Mesenteric fat pad (tissue), 1 donor: ENCODE measurements at places on chromosomes 5 and 9.

DNA sequence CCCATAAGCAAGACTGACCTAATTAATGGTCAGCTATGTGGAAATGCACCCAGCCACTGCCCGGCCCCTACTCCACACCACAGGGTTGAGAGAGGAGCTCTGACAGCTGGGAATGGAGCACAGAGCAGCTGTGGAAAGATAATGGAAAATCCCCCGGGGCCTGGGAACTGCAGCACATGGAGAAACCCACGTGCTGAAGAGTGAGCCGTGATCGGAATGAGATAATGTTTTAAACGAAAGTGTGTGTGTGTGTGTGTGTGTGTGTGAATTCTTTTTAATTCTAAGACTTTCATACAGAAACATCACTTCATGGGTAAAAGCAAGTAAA, 13.1 kb upstream of the SLC12A7 start:
- no peak for DNase-seq

DNA sequence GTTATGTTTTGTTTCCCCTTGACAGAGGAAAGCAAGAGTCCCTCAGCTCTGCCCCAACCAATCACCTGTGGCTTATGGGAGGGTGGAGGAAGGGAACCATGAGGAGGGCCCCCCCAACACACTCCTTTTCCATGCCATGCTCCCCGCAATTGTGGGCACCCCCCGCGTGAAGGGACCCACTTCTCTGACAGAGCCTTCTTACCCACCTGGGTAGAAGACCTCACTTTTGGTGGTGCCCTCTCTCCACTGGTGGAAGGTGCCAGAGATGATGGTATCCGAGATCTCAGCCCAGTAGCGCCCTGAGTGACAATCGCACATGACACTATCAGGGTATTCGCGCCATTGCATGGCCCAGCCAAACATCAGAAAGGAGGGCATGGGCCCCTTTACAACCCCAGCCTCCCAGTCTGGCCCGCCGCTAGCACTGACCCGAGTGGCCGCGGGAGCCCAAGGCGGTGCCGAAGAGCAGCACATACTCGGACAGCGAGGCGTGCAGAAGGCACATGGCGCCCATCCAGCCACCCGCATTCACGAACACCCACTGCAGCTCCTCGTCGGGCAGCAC, 714 bp downstream of the SIGMAR1 start:
- no peak for DNase-seq

DNA sequence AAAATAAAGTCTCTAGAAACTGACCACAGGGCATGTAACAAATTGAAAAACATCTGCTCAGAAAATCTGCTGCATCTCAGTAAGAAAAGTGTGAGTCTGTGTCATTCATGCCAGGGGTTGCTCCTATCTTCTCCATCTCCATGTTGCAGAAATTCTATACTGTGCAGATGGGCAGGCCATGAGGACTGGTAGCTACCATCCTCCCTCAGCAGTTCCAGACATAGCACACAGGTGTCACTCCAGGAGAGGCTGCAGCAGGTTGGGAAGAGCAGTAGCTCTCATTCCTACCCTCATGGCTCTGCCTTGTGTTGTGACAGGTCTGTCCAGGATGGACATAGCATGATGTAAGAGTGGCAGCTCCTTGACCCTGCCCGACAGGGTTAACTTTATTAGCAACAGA, 173.4 kb downstream of the NDUFS4 start:
- DNase-seq: no peak

DNA sequence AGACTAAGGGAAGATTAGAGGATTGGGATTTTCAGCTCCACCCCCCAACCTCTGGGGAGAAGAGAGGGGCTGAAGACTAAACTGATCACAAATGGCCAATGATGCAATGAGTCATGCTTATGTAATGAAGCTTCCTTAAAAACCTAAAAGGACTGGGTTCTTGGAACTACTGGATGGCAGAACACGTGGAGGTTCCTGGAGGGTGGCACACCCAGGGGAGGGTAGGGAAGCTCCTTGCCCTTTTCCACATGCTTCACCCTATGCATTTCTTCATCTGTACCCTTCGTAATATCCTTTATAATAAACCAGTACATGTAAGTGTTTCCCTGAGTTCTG, 48.6 kb downstream of the ARHGEF28 start:
- DNase-seq: no peak

GRCh38 chr9:115531410-115532125, 413.6 kb upstream of the TNC start:
- no peak for DNase-seq

DNA sequence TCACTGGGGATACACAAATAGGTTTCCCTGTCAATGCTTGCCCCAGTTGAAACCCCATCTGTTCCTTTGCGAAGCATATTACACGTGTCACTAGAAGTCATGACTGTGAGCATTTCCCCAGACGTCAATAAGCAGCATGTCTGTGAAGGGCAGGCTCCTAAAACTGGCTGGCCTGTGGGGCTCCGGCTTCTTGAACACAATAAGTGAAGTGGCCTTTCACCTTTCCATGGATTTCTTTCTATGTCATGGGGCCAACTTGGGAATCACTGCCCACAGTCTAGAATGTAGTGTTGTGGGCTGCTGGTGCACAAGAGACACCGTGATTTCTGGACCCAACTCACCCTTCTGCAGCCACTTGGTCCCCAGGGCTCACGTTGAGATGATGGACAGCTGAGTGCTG, 60.4 kb upstream of the CTSL start:
- DNase-seq: peak; percentile 16

DNA sequence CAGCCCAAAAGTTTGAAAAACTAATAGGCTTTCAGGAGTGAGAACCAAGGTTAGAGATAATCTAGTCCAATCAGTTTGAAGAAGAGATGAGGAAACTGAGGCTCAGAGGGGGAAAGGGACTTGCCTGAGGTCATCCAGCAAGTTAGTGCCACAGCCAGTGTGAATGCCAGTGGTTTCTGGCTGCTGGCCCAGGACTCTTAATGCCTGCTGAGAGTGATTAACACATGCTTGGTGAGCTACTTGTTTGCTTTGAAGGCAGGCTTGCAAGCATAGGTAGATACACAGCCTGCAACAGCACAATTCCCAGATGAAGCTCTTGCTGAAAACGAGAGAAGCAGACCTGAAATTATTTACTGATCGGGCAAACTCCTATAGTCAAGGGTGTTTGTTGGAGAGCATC, 591.6 kb upstream of the SGCD start:
- DNase-seq: no peak

DNA sequence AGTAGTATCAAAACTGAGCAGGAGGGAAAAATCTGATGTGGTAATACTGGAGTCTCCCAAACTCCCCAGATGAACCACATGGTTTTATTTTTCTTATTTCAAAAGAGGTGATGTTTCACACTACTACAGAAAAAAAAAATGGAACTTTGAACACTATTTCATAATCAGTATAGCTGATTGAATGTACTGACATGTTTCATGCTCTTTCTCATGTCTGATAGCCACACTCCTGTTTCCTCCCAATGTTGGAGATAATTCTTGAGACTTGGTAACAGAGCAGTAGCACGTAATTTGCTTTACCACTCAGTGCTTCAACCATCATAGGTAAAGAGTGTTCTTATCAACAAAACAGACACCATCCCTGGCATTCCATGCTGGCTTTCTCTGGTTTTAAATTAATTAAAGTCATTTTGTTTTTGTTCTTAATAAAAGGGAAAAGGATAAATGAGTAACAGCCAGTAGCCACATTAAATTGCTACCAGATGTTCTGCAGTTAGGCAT, 85.2 kb downstream of the MUSK start:
- no peak for DNase-seq
